ENCODE measurements at places on chromosomes 13 and 19.

GRCh38 chr13:41495044-41495443 is 37.7 kb downstream of the RGCC start:
- DNase-seq: no peak

- no peak for DNase-seq
These were observed 12.9 kb downstream of the PAK4 start for GRCh38 chr19:39138221-39139211.

DNA sequence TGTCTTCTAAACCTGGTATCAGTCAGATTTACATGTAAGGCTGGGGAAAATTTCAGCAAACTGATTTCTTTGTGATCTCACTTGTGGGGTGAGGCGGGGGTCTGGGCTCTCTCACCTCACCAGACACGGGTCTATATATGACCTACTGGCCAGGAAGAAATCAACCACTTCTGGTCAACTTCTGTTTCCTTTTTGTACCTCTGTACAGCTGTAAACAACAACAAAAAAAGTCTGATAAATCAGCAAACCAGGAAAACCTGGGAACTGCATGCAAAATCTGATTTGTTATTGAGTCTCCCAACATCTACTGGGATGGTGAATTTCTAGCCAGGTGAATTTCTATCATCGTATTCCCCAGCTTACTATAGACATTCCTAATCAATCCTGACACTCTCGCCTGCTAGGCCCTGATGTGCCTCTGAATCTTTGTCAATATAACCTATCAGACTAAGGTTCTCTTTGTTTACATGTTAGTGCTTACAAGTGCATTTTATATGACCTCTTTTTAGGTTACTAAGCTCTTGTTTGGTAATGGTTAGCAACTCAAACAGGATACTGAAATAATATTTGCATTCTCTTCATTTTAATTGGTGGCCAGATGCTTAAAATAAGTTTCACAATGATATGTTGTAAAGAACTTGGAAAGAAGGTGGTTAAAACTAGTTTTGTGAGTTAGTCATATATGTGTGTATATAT is 77.7 kb downstream of the LRRC63 start:
- DNase-seq: no peak

DNA sequence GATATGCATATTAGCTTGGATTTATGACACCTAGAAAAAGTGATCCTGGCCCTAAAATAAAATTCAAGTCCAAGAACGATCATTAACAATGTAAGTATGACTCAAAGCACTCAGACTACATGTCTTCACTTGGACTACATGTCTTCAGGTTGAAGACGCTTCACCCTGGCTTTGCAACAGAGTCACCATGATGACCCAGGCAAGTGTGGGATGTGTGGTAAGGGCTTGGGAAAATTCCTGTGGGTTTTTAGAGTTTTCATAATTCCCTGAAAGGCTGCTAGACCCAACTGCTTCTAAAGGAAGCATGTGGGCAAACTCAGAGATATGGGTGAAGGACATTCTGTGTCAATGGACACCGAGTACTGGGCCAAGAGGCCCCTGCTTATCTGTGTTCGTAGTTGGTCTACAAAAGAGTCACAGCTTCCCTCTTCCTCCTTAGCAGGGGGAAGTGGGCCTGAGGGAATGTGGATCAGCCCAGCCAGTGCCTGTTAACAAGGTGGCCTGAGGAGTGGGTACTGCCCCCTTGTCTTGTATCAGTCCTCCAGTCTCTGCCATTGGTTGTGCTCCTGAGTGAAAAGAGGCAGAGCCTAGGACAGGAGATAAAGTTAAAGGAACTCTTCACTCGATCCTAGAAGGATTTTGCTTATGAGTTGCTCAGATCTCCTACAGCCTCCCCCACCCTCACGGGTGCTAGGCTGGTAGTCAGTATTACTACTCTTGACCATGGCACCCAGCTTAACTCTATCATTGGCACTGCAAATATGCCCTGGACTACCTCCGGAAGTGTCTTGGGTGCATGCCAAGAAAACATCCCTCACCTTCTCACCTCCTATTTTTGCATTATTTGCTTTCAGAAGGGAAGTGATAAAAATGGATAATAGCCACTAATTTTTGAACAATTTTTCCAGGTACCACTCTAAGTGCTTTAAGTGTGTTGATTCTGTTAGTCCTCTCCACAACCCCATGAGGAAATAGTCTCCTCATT is 406.3 kb downstream of the COG6 start:
- DNase-seq: no peak

DNA sequence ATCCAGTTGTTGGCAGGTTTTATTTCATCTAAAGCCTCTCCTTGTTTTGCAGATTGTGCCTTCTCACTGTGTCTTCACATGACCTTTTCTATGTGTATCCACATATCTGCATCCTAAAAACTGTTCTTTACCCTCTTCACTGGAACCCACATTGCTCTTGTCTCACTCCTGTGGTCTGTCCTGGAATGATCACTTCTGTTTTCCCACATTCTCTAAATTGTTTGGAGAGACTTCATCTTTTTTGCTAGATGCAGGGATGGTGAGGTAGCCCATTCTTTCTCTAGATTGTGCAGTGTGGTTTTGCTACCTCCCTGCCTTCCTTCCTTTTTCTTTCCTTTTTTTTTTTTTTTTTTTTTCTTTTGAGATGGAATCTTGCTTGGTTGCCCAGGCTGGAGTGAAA is 608.6 kb upstream of the MIR17HG start:
- no peak for DNase-seq

All from stimulated activated CD8-positive, alpha-beta memory T cell treated with anti-CD3 and anti-CD28 coated beads, Interleukin-15, amount 100 ng/mL, for 1 hour (primary cell).